ENCODE measurements at places on chromosomes 2 and 18. TPM values are rescaled to one million over a fixed set of nuclear protein-coding genes. Genes with fewer than 3 reads are reported as not detected.

The APCDD1 gene
- polyA plus RNA-seq, result 0.79 TPM

The FAM124B gene
- polyA plus RNA-seq, result 0.13 TPM

- no peak for DNase-seq
- H3K4me1 ChIP-seq, result no peaks in the 10 kb centered on the region
- H3K27me3 ChIP-seq, result no peaks in the 10 kb centered on the region
- no peaks in the 10 kb centered on the region for H3K36me3 ChIP-seq
Measured at GRCh38 chr2:170214309-170214948, 36.5 kb downstream of the MYO3B start.

DNA sequence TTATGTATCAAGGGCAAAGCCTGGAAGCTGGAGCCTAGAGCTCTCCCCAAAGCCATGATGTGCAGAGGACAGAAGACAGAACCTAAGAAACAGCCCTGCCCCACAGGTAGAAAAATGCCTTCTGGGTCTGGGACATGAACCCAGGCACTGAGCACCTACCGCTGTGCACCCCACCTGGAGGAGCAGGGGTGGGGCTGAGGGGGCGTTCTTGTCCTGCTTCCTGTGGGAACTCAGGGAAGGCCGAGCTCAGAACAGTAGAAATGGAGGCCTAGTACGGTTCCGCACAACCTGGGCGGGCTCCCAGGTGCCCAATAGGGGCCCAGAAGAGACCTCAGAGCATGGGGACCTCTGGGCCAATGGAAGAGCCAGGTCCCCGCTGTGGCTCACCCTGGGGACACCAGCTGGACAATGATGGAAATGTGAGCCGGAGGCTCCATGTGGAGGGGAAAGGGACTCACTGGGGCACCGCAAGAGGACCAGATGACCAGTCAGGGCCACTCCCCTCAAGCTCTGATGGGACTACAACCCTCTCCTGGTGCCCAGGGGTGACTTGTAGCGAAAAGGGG is 3.2 kb downstream of the CRACDL start:
- H3K4me1 ChIP-seq, result peaks cover 18% of the 10 kb centered on the region
- H3K27ac ChIP-seq, result no peak overlapping the region
- no peak overlapping the region for H3K4me3 ChIP-seq
- H3K27me3 ChIP-seq, result peaks cover 27% of the 10 kb centered on the region

The XRCC5 gene
- 45.5 TPM for polyA plus RNA-seq

DNA sequence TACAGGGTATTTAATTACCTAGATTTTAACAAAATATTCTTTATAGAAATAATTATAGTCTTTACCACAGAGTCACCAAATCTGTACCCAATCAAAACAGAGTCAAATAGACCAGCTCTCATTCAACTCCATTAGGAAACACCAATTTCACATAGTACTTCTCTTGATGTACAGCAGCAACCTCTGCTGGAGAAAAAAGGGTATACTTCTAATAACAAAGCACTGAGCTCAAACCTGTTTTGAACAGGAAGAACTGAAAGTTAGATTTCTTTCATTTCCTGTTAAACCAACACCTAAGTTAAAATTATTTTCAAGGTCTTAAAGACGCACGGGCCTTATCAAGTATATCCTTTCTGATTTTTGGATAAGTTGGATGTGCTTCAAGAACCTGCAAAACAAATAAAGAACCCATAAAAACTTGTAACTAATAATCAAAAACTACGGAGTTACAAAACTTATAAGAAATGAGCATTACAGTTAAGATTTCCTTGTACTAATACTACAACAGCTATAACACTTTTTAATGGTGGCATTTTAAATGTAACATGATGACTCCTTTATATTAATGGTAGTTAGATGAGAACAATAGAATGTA is 79.0 kb downstream of the TTC21B start:
- H3K36me3 ChIP-seq, result peaks cover 2% of the 10 kb centered on the region
- no peaks in the 10 kb centered on the region for H3K4me1 ChIP-seq
- H3K27me3 ChIP-seq, result no peaks in the 10 kb centered on the region
- no peak overlapping the region for H3K27ac ChIP-seq

The UGT1A9 gene
- polyA plus RNA-seq, result not detected

GRCh38 chr18:48592540-48593171 is 53.8 kb downstream of the CTIF start:
- no peaks in the 10 kb centered on the region for H3K27me3 ChIP-seq
- no peak for DNase-seq
- H3K36me3 ChIP-seq, result no peaks in the 10 kb centered on the region
- H3K4me3 ChIP-seq, result no peak overlapping the region
- H3K27ac ChIP-seq, result no peak overlapping the region

DNA sequence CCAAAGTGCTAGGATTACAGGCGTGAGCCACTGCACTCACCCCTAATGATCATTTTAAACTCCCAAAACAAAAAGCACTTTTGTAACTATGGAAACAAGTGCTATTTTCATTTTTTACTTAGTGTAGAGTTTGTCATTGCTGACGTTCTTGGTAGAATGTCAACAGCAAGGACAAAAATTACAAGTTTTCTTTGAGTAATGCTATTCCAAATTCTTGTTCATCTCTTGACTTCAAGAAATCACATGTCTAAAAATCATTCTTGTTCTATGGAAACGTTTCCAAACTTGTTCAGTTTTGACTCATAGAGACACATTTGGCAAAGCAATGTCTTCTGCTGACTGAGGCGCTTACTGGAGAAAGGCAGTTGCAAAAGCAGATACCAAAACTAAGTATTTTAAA is 82.6 kb downstream of the MBP start:
- no peak for DNase-seq
- H3K4me1 ChIP-seq, result peaks cover 39% of the 10 kb centered on the region
- no peak overlapping the region for H3K27ac ChIP-seq

GRCh38 chr18:58581265-58581664 is 47.6 kb downstream of the ALPK2 start:
- H3K27me3 ChIP-seq, result no peaks in the 10 kb centered on the region
- H3K4me1 ChIP-seq, result peaks cover 10% of the 10 kb centered on the region
- H3K4me3 ChIP-seq, result no peak overlapping the region
- no peak for DNase-seq
- H3K36me3 ChIP-seq, result no peaks in the 10 kb centered on the region
- no peak overlapping the region for H3K27ac ChIP-seq

The HDHD2 gene
- 7.3 TPM for polyA plus RNA-seq

GRCh38 chr2:69634196-69634821 is 9.2 kb downstream of the AAK1 start:
- H3K4me1 ChIP-seq, result no peaks in the 10 kb centered on the region
- DNase-seq, result no peak
- no peaks in the 10 kb centered on the region for H3K36me3 ChIP-seq
- H3K4me3 ChIP-seq, result no peak overlapping the region

- H3K36me3 ChIP-seq, result no peaks in the 10 kb centered on the region
- no peak overlapping the region for H3K27ac ChIP-seq
- H3K27me3 ChIP-seq, result no peaks in the 10 kb centered on the region
- DNase-seq, result no peak
- no peak overlapping the region for H3K4me3 ChIP-seq
Measured at GRCh38 chr2:123453046-123453700, 571.9 kb upstream of the CNTNAP5 start.

The ATP8B1 gene
- polyA plus RNA-seq, result not detected

DNA sequence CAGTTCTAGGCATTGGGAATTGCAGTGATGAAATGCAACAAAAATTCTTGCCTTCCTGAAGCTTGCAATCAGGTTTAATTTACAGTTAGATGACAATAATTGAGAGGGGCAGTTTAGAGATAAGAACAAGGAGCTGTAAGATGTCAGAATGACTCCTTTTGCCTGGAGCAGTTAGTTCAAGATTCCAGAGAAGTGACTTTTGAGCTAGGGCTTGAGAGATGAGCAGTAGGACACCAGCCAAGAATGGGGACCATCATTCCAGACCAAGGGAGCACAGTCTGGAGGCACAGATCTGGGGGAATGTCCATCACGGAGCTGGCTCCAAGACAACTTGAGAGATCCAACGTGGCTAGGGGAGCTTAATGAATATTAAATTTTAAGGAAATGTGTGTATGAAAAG is 26.8 kb downstream of the CACNB4 start:
- no peak overlapping the region for H3K4me3 ChIP-seq
- H3K36me3 ChIP-seq, result no peaks in the 10 kb centered on the region
- DNase-seq, result no peak
- H3K27ac ChIP-seq, result no peak overlapping the region
- H3K4me1 ChIP-seq, result peaks cover 8% of the 10 kb centered on the region
- no peaks in the 10 kb centered on the region for H3K27me3 ChIP-seq

- no peaks in the 10 kb centered on the region for H3K36me3 ChIP-seq
- no peak for DNase-seq
Measured at GRCh38 chr2:209383212-209383611, 40.6 kb upstream of the MAP2 start.

The KLF7 gene
- polyA plus RNA-seq, result 46.2 TPM

The B3GNT7 gene
- polyA plus RNA-seq, result 4.1 TPM

- H3K36me3 ChIP-seq, result no peaks in the 10 kb centered on the region
- H3K4me1 ChIP-seq, result peaks cover 5% of the 10 kb centered on the region
- DNase-seq, result no peak
- no peaks in the 10 kb centered on the region for H3K27me3 ChIP-seq
Measured at GRCh38 chr18:79613186-79613931, 66.2 kb upstream of the CTDP1 start.

The IL1A gene
- polyA plus RNA-seq, result 0.06 TPM

GRCh38 chr18:24397131-24397693 is 412 bp downstream of the OSBPL1A start:
- peaks cover 6% of the 10 kb centered on the region for H3K27me3 ChIP-seq
- no peaks in the 10 kb centered on the region for H3K36me3 ChIP-seq
- peak; percentile 66 for DNase-seq
- H3K4me1 ChIP-seq, result peaks cover 13% of the 10 kb centered on the region

GRCh38 chr2:10382354-10383061 is 65.6 kb downstream of the ODC1 start:
- no peaks in the 10 kb centered on the region for H3K36me3 ChIP-seq
- DNase-seq, result peak; percentile 82
- peak overlapping the region; percentile 76 for H3K27ac ChIP-seq
